Ecto neural progenitor cell (in vitro differentiated cells): ENCODE measurements at places on chromosomes 2 and 18.

- no peak for DNase-seq
Observed at GRCh38 chr2:158204741-158205165, 103.1 kb downstream of the UPP2 start.

DNA sequence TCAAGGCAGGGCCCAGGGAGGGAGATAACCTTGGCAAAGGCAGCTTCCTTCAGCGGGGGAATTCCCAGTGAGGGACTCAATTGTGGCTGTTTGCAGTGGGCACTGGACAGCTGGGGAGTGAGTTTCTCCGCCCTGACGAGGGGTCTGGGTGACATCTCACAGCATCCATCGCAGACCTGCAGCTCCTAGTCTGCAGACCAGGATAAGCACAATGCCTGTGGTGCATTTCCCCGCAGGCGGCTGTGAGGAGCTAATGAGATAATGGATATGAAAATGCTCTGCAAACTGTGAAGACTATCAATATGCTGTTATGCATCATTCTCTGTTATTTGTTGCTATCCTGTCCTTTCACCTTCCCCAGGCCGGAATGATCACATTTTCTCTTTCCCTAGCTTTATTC is 30.0 kb upstream of the CYP1B1 start:
- DNase-seq = no peak

GRCh38 chr2:231052494-231053451 is 3.9 kb upstream of the PSMD1 start:
- peak; percentile 89 for DNase-seq

GRCh38 chr2:188367164-188367563 is 75.5 kb downstream of the GULP1 start:
- DNase-seq = no peak
